Kidney glomerular epithelial cell (primary cell): ENCODE measurements at places on chromosomes 7 and 10.

DNA sequence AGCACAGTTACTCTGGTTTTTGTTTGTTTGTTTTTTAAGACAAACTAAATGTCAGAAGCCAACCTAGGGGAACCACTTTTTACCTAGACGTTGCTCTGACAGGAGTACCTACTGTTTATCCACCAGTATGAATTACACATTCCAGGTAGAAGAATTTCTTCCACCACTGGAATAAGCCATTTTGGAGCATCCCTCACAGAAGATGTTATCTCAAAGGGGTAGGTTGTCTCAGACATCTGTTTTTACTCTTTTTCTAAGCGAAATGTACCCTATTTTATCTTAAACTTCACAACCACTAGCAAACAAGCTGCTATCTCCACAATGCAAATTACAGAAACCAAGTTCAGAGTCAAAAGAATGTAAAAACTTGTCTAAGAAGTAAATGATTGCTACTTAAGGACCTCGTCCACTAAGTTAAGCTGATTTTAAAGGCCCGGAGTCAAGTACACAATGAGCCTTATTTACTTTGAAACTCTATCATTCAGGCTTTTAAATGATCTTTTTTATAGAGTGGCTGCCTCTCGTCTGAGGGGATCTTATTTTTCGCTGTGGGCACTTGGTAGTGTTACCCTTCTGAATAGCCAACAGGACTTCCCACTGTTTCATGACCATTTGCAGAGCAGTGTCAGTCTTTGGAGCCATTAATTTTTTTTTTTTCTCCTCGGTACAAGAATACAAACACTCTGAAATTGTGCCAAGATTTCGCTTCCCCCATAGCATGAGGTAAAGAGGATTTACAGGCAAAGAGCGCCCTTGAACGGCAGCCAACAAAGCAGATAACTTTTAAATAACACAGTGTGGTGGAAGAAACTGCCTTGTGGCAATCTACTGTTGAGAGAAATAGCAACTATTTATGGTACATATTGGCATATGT lies 15.7 kb upstream of the ARMC3 start:
- no peak for DNase-seq

DNA sequence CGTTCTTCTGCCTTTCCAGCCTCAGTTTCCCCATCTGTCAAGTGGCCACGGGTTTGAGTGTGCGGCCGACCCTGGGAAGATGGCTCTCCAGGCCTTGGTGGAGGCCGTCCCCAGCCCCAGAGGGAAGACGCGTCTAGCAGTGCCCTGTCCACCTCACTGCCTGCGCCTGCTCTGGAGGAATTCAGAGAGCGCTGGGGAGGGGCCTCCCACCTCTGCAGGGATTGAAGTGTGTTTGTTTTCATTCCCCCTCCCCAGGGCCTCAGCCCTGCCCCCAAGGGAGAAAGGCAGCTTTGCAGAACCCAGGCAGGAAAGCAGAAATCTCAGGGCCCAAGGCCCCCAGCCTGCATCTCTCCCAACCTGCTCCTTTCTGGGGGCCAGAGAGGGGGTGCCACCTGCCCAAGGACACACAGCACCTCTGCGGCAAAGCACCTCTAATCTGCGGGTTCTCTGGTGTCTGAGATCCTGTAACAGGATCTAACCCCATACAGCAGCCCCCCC lies 91.0 kb downstream of the MICALL2 start:
- no peak for DNase-seq

DNA sequence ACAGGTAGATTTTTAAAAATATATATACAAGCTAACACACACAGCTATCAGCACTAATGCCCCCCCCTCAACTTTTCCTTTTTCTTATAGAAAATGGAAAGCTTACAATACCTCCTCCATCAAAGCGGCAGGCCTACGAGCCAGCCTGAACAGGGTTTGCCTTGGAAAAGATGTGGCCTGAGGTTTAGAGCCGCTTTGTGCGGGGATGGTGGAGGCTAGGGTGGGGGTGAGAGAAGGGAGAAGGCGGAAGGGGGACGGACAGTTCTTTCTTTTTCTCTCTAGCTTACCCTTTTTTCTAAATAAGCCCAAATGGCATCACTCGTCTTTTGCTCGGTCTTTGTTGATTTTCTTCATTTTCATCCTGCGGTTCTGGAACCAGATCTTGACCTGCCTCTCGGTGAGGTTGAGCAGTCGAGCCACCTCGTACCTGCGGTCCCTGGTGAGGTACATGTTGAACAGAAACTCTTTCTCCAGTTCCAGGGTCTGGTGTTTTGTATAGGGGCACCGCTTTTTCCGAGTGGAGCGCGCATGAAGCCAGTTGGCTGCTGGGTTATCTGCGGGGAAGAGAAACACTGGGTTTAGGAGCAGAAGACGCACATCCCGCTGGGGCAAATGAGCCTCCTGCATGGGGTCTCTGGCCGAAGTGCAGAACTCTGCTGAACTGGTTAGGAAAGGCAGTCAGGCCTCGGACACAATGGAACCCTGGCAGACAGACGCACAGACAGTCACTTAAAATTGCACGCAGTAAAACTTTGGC lies 1.9 kb downstream of the HOXA9 start:
- DNase-seq, result no peak

- DNase-seq, result no peak
Observed at GRCh38 chr7:112946350-112946749, 140.3 kb downstream of the GPR85 start.

DNA sequence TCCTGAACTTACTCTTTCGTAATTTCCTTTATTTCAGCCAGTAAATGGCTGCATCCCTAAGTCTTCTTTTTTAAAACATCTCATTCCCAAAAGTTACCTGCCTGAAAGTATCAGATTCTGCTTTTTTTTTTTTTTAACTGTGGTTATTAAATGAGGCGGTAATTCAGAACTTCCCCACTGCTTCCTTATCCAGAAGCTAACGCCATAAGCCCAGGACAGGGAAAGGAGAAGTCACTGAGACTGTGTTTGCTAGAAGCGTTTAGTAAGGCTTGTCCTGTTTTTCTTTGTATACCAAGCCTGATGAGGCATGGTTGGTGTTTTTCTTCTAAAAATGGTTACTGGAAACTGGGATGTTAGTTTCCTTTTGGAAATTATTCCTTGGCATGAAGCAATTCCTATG lies 197.8 kb downstream of the CELF2 start:
- DNase-seq, result no peak

DNA sequence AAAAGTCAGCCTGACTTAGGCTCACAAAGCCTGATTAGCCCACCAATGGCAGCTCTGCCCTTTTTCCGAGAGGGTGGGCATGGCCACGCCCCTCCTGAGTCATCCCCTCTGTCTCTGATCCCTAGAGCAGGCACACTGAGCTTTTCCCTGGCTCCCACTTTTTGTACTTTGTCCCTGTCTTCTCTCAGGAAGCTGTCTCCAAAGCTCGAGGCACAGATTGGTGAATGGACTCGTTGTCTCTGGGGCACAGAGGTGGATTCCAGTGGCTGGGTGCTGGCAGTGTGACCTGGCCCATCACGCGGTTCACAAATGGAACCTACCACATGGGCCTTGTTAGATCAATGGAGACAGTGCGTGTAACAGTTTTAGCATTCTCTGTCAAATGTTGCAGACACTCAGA lies 313.5 kb downstream of the WDR37 start:
- no peak for DNase-seq

- peak; percentile 35 for DNase-seq
Observed at GRCh38 chr10:93893646-93894515, at the start of gene SLC35G1. SLC35G1 (plus strand) TSS chr10:93893978; CDS start chr10:93894034, 56 bp downstream.

DNA sequence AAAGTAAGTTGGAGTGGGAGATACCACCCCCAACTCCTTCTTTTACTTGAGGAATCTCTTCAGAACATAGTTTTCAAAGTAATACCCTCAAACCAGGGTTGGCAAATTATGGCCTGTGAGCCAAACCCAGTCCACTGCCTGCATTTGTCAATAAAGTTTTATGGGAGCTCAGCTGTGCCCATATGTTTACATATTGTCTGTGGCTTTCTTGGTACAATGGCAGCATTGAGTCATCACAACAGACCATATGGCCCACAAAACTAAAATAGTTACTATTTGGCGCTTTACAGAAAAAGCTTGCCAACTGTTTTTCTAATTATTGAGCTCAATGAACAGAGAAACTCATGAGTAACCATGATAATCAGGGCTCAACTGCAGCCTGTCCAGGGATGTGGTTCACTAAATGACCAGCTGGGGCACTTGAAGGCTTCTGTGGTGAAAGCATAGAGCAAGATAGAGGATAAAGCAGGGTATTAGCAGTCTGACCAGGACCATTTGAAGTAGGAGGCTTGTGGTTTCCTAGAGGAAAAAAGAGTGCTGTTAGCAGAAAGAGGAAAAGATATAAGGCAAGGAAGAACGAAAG lies 196.0 kb upstream of the GRB10 start:
- no peak for DNase-seq

DNA sequence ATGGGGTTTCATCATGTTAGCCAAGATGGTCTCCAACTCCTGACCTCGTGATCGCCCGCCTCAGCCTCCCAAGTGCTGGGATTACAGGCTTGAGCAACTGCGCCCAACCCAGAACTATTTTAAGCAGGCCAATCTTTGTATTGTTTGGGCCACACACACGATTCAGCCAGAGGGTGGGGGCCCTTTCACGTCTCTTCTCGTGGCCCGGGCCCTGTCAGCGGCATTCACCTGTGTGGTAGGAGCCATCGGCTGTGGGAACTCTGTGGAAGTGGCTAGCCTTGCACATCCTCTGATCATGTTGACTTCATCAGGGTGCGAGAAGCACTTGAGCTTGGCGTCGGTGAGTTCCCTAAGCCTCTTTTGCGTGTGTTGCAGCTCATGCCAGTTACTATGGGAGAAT lies 16.9 kb downstream of the SUN1 start:
- no peak for DNase-seq

DNA sequence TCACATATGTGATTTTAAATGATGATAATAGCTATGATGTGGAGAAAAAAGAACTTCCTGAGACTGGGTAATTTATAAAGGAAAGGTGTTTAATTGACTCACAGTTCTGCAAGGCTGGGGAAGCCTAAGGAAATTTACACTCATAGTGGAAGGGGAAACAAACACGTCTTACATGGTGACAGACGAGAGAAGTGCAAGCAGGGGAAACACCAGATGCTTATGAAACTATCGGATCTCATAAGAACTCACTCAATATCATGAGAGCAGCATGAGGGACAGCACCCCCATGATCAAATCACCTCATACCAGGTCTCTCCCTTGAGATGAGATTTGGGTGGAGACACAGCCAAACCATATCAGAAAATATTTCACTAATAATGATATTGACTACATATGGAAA lies 4.1 kb upstream of the LIPN start:
- DNase-seq, result no peak

GRCh38 chr7:84057576-84057975 lies 137.0 kb downstream of the SEMA3A start:
- DNase-seq, result no peak

- no peak for DNase-seq
Observed at GRCh38 chr7:139046143-139046542, 10.3 kb upstream of the ZC3HAV1L start.

GRCh38 chr10:80471001-80471400 lies 16.9 kb downstream of the TSPAN14 start:
- no peak for DNase-seq

GRCh38 chr7:1925973-1926907 lies 256.2 kb downstream of the ELFN1 start:
- no peak for DNase-seq

GRCh38 chr7:157570531-157571200 lies 233.9 kb downstream of the DNAJB6 start:
- DNase-seq, result no peak

DNA sequence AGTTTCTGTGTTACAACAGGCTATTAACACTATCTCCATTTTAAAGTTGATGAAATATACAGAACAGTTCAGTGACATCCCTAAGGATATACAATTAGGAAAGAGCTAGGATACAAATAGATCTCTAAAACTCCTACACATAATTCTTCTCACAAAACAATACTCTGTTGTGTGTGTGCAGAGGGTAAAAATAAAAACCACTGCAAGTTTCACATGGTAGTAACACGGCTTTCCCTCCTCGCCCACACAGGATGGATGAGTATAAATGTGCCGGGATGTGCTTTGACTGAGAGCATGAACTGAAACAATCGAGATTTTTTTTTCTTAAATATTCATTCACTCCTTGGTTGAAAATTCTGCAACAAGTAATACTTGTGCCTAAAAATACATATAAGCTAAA lies 131.5 kb upstream of the C1QL3 start:
- DNase-seq, result no peak

DNA sequence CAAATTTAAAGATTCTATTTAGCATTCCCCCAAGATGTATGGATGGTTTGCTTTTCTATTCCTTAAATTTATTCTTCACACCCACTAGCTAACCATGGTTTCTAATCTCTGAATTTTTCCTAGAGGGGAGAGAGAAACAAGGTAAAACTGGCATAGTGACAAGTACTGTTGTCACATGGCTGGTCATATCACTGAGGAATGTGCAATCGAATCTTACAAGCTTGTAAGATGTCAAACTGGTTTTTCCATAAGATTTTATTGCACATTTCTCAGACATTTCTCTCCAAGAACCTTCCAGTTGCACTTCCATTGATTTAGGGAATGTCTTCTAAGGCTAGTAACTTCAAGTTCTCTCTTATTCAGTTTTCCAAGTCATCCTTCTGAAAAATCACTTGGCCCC lies 89.8 kb downstream of the MBL2 start:
- DNase-seq, result no peak

GRCh38 chr7:158249692-158250091 lies 337.9 kb downstream of the PTPRN2 start:
- no peak for DNase-seq

- no peak for DNase-seq
Observed at GRCh38 chr7:26691406-26691805, 173.0 kb downstream of the SKAP2 start.
